ENCODE measurements at places on chromosomes 3 and 15.
A peak's percentile ranks its signal among the peaks of the same experiment; 100 is the strongest.

DNA sequence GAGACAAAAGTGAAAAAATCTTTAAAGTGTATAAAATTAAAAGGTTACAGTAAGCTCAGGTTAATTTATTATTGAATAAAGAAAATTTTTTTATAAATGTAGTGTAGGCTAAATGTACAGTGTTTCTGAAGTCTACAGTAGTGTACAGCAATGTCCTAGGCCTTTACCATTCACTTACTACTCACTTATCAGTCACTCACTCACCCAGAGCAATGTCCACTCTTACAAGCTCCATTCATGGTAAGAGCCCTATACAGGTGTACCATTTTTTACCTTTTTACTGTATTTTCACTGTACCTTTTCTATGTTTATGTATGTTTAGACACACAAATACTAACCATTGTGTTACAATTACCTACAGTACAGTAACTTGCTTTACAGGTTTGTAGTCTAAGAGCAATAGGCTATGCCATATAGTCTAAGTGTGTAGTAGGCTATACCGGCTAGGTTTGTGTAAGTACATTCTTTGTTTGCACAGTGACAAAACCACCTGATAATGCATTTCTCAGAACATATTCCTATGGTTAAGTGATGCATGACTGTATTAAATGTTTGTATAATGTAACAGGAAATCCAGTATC, 38.1 kb upstream of the NECTIN3 start:
- DNase-seq = no peak

DNA sequence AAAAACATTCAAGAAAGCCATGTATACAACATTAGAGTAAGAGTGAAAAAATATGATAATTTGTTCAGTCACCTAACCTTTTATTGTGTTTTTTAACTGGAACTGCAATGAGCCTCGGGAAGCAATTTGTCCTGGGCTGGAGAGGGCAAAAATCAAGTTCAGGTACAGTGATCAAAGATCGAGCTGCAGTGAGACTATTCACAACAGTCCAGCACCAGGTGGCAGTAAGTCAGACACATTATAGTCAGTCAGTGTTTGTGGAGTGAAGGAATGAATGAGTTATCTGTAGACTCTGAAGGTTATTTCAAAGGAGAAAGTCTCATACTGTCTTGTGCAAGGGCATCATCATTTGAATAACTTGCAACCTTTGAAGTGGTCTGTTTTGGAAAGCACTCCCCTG, 116.6 kb downstream of the CHDH start:
- DNase-seq = no peak

DNA sequence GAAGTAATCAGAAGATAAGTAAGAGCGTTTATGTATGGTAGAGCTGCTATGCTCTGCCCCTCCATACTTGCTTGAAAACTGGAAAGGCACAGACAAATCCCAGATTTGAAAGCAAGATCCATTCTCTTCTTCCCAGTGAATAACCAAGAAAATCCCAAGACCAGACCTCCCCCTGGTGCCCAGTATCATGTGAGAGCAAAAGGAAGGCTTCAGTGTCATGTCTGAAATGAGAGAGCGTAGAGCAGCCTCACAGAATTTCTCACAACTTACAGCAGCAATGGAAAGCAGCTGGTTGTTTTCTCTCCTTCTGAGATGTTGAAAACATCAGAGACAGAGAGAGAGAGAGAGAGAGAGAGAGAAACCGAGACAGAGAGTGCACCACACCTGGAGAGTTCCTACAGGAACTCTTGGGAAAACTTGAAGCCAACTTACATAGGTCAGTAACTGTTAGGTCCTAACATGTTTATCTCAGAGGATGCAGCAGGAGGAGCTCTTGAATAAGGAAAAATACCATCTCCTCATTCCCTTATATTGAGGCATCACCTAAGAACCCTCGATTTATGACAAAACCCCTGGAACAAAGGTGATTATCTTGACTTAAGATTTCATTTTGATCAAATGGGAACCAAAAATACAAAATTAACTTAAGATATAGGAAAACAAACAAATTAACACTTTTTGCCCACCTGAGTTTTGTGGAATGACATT, 273.3 kb downstream of the NSUN3 start:
- DNase-seq = peak; percentile 7

- no peak for DNase-seq
These were observed 92.4 kb upstream of the DAZL start for GRCh38 chr3:16697443-16698147.

- no peak for DNase-seq
These were observed 17.0 kb downstream of the HRG start for GRCh38 chr3:186682812-186683211.

DNA sequence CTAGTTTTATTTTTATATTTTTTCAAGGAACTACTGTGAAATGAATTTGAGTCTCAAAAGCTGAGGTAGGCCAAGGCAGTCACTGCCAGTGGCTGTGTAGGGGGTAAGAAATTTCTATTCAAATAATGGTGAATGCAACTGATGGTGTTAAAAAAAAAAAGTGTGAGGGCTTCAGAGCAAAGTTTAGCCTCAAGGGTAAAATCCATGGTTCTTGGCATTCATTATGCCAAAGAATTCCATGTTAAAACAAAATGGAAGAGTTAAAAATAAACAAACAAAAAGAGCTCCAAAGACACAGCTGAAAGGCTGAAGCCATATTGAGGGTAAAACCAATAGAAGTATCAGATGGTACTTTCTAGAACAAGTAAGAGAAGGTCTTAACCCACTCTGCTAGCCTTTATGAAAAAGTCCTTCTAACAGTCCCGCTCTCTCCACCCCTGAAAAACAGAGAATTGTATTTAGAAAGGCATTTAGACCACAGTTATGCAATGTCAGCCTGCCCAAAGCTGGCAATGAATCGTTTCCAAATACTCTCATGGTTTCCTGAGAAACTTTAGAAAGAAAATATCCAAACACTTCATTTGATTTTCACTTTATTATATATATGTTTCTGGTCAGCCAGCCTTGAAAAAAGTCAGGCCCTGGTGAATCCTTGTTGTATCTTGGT, 158.4 kb upstream of the GMNC start:
- DNase-seq = no peak

DNA sequence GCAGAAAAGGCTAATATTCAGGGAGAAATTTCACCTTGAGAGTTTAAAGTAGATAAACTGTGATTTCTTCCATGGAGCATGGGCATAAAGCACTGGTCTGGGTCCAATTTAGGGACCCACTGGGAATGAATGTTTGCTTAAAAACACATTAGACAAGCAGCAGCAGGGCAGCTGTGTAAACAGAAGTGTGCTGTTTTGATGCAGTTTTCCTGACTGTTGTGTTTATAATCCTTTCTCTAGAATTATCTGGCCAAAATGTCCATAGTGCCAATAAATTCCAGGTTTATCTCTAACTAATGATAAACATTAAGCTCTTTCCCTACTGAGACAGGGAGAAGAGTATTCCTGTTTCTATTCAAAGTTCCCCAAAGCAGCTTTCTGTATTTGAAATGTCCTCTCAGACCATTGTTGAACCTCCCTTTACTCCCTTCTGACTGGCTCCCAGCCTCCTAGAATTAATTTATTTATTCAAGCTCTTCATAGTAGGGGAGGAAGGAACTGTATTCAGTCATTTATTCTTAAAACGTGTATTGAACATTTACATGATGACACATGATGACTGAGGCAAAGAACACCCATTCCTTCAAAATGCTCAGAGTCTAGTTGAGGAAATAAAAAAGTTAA, 7.0 kb upstream of the TM4SF18 start:
- no peak for DNase-seq

GRCh38 chr3:155859859-155860258, 5.6 kb upstream of the SLC33A1 start:
- peak; percentile 33 for DNase-seq

DNA sequence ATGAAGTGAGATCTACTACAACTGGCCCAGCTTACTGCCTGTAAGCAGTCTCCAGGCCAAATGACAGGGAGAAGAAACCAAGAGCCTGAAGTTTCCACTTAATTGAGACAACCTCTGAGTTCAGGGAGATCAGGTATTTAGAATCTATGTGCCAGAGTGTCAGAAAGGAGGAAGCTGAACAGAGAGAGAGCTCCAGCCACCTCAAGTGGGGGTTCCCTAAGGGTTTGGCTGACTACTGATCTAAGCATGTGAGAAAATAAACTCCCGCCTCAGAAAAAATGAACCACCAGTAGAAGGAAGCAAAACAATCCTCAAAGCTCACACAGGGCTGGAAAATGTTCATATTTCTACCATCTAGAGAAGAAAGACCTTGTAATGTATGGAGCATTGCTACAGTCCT, 25.0 kb downstream of the ADAM10 start:
- peak; percentile 59 for DNase-seq

DNA sequence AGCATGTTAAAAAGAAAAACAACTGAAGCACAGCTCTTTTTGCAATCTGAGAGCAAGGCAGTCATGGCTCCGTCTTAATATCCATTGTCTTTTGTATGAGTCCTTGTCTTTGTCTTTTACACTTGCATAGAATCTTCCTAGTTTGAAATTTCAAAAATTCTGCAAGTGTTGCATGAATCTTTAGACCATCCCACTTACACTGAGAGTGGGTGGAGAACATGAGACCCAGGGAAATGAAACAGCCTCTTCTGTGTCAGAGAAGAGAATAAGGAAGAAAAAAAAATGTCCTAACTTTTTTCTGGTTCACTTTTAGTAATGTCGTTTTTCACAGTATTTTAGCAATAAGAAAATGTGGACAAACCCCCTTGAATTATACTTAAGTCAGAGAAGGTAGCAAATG, 12.1 kb upstream of the DCLK3 start:
- no peak for DNase-seq

- no peak for DNase-seq
These were observed 30.8 kb downstream of the ACSBG1 start for GRCh38 chr15:78203346-78204225.
